ENCODE measurements at places on chromosomes 5 and 9.
A peak's percentile ranks its signal among the peaks of the same experiment; 100 is the strongest.

GRCh38 chr5:143002459-143003327 is 232.5 kb downstream of the ARHGAP26 start:
- ATAC-seq: no peak

- no peak for ATAC-seq
Measured at GRCh38 chr5:157177953-157178352, 2.7 kb upstream of the ITK start.

- no peak for ATAC-seq
Measured at GRCh38 chr5:149260761-149261160, 10.9 kb upstream of the AFAP1L1 start.

DNA sequence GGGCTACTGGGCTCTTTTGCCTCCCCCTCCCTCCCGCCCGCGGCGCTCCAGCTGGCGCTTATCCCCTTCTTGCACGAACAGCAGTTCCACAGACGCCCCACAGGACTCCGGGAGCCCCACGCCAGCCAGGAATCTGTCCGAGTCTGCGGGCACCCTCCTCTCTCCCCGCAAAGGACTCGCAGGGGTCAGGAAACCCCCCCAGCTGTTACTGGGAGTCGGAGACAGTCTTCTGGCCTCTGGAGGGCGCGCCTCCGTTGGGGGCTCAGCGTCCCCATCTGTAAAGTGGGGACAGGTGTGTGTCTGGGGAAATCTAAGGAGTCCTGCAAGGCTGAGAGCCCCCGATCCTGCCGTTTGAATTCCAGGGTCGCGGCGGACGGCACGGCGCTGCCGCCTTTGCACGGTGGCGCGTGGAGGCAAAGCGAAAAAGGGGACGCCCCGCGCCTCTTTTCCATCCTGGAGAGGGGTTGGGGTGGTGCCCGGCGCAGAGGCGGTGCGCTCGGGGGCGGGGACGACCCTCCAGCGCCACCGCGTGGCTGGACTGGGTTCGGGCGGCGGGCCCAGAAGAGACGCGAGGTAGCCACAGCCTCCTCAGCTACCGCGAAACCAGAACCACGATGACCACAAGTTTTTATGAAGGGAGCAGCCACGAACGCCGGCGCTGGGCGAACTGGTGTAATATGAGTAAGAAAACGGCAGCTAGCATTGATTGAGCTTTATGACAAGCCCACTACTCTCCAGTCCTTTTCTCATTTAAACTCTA is 2.8 kb upstream of the CCIN start:
- ATAC-seq: peak; percentile 98

DNA sequence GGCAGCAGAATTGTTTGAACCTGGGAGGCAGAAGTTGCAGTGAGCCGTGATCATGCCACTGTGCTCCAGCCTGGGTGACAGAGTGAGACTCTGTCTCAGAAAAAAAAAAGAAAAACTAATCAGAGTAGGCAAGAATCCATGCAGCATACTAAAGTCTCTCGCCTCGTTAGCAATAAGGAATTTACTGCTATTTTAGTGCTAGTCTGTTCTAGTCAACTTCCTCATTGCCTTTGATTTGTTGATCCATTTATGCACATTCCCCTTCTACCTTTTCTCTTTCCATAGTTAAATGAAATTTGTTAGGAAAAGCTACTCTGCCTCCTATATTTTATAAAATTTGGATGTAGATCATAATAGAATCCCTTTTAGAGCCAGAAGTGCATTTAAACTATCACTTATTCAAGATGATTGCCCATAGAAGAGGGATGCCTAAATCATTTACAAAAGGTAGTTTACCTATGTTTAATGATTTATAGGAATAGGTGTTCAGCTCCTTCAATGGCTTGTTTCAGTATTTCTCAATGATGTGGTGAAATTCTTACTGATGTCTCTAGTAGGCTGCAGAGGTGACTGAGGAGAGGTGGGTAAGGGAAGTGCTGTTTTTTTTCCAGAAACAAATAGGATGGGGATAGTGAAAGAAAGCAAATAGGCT is 1.9 kb downstream of the LRRC19 start:
- ATAC-seq: no peak

DNA sequence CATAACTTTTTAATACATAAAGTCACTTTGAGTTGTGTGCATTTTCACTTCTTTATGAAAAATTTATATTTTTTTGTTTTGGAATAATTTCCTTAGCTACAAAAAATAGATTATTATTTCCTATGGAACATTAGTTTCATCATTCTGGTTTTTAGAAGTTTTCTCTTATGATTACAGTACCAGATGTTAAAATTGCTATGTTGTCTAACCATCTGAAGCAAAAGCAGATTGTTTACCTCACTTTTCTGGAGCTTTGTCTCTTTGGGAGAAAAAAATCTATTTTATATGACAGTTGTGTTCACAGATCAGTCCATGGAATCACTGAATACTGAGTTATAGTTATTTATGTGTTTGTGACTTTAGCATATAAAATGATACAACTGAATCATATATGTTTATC is 708.9 kb upstream of the RIOK2 start:
- no peak for ATAC-seq

GRCh38 chr9:68755752-68756151 is 50.7 kb downstream of the PIP5K1B start:
- ATAC-seq: no peak

DNA sequence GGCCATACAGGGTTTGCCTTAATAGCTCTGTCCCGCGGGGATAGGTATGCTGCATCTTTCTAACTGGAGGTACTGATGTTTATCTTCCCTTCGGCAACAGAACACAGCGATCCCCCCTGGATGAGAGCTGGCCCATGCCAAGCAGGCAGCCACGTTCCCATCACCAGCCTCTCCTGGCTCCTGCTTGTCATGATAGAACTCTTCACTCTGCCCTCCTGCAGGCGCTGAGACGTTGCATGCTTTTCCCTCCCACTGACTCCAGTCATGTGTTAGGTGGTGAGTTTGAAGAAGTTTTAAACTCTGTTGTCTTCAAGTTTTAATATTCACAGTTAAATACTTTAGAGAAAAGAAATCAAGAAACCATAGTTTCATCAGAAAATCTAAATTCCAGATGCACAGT is 60.0 kb downstream of the MED27 start:
- ATAC-seq: no peak

- ATAC-seq: no peak
Measured at GRCh38 chr9:34862043-34862442, 96.0 kb upstream of the PHF24 start.

- ATAC-seq: no peak
Measured at GRCh38 chr5:142615948-142616347, 69.9 kb downstream of the FGF1 start.

- no peak for ATAC-seq
Measured at GRCh38 chr5:81850501-81851357, 99.8 kb upstream of the SSBP2 start.

DNA sequence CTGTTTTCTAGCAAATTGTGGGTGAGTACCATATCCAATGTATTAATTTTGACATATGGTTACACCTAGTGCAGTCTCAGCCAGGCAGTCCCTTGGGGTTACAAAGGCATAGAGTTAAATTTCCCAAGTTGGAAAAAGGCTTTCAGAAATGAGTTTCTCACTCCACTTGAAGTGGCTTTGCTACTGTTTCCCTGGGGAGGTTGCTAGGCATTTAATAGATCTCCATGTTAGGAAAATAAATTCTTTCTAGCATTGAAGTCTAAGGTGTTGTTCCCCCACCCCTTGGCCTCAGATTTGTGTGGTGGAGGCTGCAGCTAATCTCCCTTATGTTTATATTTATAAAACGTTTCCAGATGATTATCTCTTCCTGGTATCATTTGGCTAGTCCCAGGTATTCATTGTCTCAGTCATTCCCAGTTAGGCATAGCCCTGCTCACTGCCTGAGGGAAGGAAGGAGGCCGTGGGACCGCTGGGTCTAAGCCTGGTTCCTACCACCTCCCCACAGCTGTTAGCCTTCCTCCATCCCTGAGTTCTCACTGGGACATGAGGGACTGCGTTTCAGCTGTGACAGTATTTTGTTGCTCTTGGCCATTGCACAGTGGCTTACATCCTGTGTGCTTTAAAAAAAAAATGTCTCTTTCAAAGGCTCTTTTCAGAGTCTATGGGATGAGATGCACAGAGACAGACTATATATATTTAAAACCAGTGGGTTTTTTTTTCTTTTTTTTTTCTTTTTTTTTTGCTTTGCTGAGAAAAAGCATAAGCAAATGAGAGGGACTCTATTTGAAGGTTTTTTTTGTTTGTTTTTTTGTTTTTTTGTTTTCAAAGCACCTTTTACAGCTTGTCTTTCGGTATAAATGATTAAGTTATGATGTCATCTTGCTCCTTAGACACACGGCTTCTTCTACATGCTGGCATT is 121.5 kb downstream of the MAST4 start:
- ATAC-seq: no peak

DNA sequence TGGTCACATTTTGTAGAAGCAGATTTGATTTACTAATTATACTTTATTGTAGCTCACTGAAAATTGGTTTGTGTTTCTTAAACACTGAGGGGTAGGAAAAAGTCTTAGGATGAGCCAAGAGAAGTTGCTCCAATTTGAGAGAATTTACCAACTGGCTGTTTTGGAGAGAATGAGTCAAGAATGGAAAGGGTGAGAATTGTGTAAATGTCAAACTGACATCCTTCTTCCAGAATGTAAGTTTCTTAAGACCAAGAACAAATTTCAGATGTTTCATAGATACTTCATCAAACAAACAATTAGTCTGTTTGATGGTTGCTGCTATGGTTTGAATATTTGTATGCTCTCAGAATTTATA is 106.2 kb upstream of the TXNDC8 start:
- no peak for ATAC-seq

- no peak for ATAC-seq
Measured at GRCh38 chr5:173237875-173238220, 2.8 kb upstream of the NKX2-5 start.

DNA sequence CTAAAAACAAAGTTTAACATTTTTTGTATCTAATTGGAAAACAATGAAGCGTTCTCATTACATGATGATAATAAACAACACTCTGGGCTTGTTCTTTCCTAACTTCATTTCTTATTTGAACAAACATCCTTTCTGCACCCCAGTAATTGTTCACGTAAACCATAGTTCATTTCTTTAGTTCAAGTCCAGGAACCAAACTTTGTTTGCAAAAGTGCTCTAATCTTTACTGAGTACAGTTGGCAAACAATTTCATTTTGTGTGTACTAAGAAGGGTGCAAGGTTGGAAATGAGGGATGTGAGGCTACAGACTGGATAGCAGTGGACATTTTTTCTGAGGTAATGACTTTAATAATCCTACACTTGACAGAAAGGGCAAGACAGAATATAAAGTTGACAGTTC is 113.5 kb downstream of the NREP start:
- no peak for ATAC-seq

DNA sequence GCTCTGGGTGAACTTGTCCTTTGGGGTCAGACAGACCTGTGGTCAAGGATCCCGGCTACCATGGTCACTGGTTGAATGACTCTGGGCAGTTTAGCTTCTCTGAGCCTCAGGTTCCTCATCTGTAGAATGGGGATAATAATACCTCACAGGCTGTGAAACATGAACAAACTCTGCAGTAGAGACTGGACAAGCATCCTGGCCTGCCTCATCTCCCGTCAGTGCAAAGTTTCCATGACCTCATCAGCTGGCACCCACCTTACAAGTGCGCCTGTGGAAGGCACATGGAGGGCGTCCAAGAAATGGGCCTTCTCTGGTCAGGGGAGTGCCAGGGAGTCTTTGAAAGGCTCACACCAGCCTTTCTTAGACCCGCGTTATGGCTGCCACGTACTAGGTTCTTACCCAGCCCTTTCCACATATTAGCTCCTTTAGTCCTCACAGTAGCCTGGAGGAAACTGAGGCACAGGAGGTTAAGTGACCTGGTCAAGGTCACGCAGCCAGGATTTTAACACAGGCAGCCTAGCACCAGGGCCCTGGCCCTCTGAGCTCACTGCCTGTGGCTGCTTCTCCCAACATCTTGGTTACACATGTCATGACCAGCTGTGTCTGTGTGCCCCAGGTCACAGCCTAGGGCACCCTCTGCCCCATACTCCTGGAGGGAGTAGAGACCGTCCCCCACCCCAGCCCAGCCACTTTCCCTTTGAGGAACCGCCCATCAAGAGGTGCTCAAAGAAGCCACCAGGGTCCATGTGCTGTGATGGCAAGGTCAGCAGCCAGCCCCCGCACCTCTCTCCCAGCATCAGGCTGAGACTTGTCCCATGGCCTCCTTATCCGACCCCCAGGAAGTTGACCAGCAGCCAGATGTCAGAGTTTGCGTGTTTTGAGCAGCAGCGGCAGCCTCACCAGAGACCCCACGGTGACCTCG is 39.4 kb upstream of the RPL26L1 start:
- no peak for ATAC-seq

- ATAC-seq: peak; percentile 36
Measured at GRCh38 chr5:15501091-15501791, 1.3 kb downstream of the FBXL7 start.

- no peak for ATAC-seq
Measured at GRCh38 chr9:8289681-8290080, 490.1 kb upstream of the DMAC1 start.

DNA sequence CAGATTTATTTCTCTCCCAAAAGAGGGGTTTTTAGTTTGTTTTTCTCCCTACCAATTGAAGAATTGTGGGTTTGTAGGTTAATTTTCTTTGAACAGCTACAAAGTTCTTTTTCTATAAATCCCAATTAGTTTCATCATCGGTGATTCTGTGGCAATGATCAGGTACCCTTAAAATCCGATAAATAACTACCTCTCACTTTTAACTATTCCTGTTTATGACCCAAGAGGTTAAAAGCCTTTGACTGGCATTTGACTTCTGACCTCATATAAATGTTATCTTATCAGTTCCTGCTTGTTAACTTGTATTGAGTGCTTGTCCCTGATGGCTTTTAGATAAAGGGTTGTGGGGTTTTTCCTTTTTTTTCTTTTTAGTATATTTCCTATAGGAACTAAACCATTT is 124.4 kb upstream of the TMEM161B start:
- ATAC-seq: no peak

DNA sequence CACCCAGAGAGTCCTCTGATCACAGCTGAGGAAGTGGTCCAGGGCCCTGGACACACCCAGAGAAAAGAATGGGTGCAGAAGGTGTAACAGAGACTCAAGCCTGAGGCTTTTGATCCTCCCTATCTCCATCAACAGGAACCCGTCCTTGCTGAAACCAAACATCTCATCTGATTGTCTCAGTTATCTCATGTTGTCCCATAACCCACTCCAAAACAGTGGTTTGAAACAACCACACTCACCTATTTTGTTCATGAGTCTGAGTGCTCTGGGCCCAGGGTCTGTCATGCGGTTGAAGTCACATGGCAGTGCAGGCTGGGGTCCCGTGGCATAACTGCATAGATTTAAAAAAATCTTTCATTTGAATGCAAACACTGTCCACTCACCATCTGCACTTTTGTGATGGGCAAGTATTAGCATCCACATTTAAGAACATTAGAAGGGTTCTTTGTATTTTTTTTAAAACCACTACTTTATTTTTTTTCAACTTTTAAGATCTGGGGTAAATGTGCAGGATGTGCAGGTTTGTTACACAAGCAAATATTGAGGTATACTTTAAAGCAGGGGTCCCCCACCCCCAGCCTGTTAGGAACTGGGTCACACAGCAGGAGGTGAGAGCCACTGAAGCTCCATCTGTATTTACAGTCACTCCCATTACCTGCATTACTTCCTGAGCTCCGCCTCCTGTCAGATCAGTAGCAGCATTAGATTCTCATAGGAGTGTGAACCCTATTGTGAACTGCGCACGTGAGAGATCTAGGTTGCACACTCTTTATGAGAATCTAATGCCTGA is 255.8 kb downstream of the ROR2 start:
- ATAC-seq: no peak

All from motor neuron (in vitro differentiated cells).